ENCODE measurements at places on chromosomes 4 and X. TPM values are rescaled to one million over a fixed set of nuclear protein-coding genes. Genes with fewer than 3 reads are reported as not detected.

Gene ADAMTS3
- 12.5 TPM for polyA plus RNA-seq

Gene CCDC120
- polyA plus RNA-seq = 11.2 TPM

- DNase-seq = no peak
Observed at GRCh38 chr4:150982557-150983233, 32.4 kb downstream of the LRBA start.

GRCh38 chr4:105426187-105426897, 47.5 kb downstream of the PPA2 start:
- no peak for DNase-seq

DNA sequence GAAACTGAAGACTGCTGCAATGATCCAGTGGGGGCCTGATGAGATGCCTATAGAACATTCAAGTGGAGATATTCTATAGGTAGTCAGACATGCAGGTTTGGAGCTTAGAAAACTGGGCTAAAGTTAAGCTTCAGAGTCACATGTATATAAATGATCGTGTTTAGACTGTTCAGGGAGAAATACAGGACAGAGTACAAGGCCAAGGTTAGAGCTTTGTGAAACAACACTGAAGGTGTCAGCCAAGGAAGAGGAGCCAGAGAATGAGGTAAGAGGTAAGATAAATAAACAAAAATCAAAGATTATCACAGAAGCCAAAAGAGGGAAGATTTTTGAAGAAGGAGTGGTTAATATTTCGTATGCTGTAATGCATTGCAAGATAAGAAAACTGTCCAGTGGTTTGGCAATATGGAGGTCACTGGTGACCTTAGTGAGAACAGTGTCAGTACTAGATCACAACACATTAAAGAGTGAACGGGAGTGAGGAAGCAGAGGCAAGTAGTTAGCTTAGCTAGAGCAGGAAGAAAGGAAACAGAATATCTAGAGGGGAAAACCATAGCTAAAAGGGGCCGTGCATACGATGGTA, 58.0 kb upstream of the KLHL13 start:
- no peak for DNase-seq

DNA sequence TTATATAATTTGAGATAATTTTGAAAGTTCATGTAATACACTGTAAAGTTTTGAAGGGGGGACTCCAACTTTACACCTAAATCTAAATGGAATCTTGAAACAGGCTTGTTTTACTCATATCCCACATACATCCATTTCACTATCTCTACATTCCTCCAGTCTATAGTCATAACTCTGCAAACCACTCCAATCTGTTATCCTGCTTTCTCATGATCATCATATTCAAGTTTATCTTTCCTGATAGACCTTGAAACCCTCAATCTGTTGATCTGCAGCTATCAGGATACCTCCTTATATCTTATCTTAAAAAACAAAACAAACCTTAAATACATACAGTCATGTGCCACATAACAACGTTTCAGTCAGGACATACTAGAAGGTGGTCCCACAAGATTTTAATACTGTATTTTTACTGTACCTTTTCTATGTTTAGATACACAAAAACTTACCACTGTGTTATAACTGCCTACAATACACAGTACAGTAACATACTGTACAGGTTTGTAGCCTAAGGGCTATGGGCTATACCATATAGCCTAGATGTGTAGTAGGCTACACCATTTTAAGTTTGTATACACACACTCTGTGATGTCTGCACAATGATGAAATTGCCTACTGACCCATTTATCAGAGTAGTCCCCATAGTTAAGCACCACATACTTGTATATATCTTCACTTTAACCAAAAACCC, 14.0 kb downstream of the CHIC2 start:
- DNase-seq = no peak

- DNase-seq = no peak
Observed at GRCh38 chrX:14915596-14915995, 42.4 kb downstream of the MOSPD2 start.

- no peak for DNase-seq
Observed at GRCh38 chr4:90187148-90187884, 60.1 kb downstream of the CCSER1 start.

DNA sequence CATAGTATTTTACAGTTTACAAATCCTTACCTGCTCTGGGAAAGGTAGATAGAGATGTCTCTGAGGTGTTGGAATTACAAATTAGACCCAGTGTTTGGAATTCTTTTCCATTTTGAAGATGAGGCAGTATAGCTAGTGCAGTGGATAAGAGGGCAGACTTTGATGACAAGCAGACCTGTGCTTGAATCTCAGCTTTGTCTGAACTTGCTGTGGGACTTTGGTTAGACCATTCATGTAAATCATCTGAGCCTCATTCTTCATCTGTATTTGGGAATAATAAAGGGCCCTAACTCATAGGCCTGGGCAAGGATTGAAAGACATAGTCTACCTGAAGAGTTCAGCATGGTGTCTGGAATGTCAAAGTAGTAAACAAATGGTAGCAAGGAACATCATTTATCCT, 77.2 kb upstream of the BOD1L1 start:
- no peak for DNase-seq

Gene CT47B1
- not detected for polyA plus RNA-seq

DNA sequence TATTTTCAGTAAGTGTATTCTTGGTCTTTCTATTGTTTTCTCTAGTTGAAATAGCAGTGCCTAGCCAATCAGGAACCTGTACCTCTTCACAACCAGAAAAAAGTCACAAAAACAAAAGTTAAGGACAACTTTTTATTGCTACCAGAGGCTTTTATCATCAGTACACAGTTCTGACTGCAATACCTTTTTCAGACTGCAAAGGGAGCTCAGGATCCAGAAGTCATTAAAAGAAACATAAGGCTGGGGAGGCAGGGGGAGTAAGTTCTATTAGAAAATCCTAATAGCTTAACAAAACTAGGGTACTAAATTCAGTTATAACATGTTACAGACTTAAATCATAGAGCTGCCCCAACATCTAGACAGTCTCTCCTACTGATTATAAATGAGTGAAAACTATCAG, 28.8 kb downstream of the CCNI start:
- no peak for DNase-seq

DNA sequence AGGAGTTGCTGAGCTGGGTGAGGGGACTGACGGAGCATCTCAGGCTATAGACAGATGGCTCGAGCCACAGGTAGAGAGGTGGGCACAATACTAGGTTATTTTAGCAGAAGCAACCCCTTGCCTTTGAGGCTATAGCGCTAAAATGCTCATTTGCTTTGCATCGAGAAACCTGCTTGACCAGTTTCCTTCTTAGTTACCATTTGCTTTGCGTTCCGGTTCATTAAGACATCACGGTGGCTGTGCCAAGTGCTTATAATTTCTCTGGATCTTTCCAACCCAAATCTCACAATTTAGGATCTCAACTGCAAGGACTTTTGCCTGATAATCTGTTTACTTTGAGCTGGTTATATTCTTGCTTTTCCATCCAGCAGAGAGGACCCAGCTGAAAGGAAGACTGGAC, 40.8 kb downstream of the DLG3 start:
- no peak for DNase-seq

Gene AMOT
- 68.0 TPM for polyA plus RNA-seq

DNA sequence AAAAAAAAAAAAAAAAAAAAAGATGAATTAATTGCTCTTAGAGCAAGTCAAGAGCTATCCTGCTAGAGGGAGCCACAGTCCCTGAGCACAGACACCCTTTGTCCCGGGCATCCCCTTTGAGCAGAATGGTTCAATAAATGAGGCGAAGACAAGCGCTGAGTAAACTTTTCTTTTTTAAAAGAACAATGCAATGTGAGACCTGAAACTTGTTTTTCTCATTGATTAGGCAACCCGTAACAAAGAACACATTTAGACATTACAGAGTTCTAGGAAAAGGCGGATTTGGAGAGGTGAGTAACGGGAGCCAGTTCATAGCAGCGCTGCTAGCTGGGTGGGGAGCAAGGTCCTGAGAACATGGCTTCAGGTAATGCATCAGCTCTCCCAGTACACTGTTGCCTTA, 46.1 kb downstream of the GRK4 start:
- no peak for DNase-seq
